Transverse colon (tissue), 4 donors: ENCODE measurements at places on chromosomes 5 and 9. TPM values are rescaled to one million over a fixed set of nuclear protein-coding genes. Genes with fewer than 3 reads are reported as not detected.
A peak's percentile ranks its signal among the peaks of the same experiment; 100 is the strongest.

GRCh38 chr5:109558364-109558763 is 131.4 kb upstream of the MAN2A1 start:
- no peaks in the 10 kb centered on the region for H3K36me3 ChIP-seq
- no peak overlapping the region for H3K4me3 ChIP-seq
- H3K27ac ChIP-seq: no peak overlapping the region

- peak; percentile 91 for DNase-seq
- H3K27me3 ChIP-seq: no peaks in the 10 kb centered on the region
- H3K36me3 ChIP-seq: no peaks in the 10 kb centered on the region
- H3K4me3 ChIP-seq: peak within 1 kb of the TSS; percentile 98
- H3K4me1 ChIP-seq: peaks cover 15% of the 10 kb centered on the region
- peak within 1 kb of the TSS; percentile 86 for H3K27ac ChIP-seq
These were observed at the start of gene B4GALT7 for GRCh38 chr5:177599731-177600507. Gene B4GALT7, plus strand, starts transcription at chr5:177600132. Its CDS starts 79 bp downstream, at chr5:177600211.

Gene TSSK1B
- total RNA-seq: not detected

DNA sequence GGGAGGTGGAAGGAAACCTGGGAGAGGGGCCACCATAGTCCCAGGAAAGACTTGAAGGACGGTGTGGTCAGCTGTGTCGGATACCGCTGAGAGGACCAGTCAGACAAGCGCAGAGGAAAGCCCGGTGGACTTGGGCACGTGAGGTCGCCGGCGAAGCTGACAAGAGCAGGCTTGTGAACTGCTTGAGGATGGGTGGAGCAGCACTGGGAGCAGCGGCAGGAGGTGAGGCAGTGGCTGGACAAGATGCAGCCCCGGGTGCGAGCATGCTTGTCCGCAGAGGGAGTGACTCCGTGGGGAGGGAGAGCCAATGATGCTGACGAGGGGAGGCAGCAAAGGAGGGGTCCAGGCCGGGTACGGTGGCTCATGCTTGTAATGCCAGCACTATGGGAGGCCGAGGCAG is 18.3 kb upstream of the CD74 start:
- H3K27me3 ChIP-seq: no peaks in the 10 kb centered on the region
- H3K4me1 ChIP-seq: no peaks in the 10 kb centered on the region
- no peaks in the 10 kb centered on the region for H3K36me3 ChIP-seq
- no peak for DNase-seq
- no peak overlapping the region for H3K4me3 ChIP-seq

- no peak overlapping the region for H3K27ac ChIP-seq
- DNase-seq: no peak
- H3K4me1 ChIP-seq: no peaks in the 10 kb centered on the region
- no peak overlapping the region for H3K4me3 ChIP-seq
These were observed 338.6 kb downstream of the EBF1 start for GRCh38 chr5:158761161-158761560.

Gene CYSRT1
- total RNA-seq: not detected

DNA sequence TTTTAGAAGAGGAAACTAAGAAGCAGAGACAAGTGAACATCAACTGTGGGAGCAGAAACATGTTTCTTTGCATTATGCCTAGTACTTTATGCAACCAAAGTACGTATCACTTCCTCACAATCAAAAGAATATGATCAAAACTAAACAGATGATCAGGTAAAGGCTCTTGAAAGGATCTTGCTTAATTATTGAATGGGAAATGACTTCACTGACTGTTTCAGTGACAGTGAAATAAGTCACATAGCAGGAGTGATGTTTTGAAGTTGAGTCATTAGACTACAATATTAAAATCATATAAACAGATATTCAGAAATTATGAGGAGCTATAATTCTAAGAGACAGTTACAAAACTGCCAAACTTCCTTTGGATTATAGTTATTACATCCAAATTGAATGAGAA is 527.3 kb downstream of the MTRR start:
- no peaks in the 10 kb centered on the region for H3K27me3 ChIP-seq
- DNase-seq: no peak
- H3K36me3 ChIP-seq: no peaks in the 10 kb centered on the region

Gene FSD1L
- 16.8 TPM for total RNA-seq

Gene RASEF
- 69.9 TPM for total RNA-seq

DNA sequence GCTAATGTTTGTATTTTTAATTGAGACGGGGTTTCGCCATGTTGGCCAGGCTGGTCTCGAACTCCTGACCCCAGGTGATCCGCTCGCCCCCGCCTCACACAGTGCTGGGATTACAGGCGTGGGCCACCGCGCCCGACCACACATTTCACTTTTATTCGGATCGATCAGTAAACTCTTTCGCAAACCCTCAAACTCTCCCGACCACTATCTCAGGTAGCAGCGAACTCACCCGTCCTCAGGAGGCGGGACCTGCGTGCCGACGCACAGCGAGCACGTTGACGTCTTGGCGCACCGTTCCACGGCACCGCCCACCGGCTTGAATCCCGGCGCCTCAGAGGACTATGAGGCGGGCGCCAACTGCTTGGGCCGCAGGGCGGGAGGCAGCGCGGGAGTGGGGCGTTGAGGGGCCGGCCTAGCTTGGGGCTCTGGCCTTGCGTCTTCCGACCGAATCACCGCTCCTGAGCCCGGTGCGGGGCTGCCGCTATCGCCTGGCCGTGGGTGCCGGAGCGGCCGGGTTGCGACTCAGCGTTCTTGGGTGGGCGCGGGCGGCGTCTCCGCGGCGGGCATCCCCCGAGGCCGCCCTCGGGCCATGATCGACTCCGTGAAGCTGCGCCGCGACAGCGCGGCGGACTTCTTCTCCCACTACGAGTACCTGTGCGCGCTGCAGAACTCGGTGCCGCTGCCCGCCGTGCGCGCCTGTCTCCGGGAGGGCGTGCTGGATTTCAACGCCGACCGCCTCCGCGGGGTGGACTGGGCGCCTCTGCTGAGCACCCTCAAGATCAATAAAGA is at the start of gene CEP78:
TSS of gene CEP78 (plus strand) at position 314 of the 789 bp plus-strand sequence. CDS start at position 590, 276 bp downstream.
- H3K27me3 ChIP-seq: no peaks in the 10 kb centered on the region
- peak within 1 kb of the TSS; percentile 87 for H3K4me3 ChIP-seq
- peak within 1 kb of the TSS; percentile 87 for H3K27ac ChIP-seq

Gene LCNL1
- total RNA-seq: not detected

Gene C8G
- not detected for total RNA-seq

DNA sequence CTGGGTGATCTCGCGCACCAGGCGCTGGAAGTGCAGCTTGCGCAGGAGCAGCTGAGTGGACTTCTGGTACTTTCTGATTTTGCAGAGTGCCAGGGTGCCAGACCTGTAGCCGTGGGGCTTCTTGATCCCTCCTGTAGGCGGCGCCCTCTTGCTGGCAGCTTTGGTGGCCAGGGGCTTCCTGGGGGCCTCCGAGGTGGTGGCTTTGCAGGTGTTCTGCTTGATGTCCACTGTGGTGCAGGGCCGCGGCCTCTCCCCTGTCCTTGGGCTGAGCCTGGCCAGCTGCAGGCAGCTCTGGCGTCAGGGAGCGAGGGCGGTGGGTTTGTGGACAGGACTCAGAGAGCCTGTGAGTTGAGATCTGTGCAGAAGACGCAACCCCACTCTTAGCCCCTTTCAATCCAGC is 36.1 kb downstream of the TAF11L14 start:
- no peaks in the 10 kb centered on the region for H3K27me3 ChIP-seq
- no peak for DNase-seq
- H3K36me3 ChIP-seq: no peaks in the 10 kb centered on the region
- H3K4me3 ChIP-seq: no peak overlapping the region
- H3K27ac ChIP-seq: no peak overlapping the region

Gene C9orf43
- total RNA-seq: 0.75 TPM

DNA sequence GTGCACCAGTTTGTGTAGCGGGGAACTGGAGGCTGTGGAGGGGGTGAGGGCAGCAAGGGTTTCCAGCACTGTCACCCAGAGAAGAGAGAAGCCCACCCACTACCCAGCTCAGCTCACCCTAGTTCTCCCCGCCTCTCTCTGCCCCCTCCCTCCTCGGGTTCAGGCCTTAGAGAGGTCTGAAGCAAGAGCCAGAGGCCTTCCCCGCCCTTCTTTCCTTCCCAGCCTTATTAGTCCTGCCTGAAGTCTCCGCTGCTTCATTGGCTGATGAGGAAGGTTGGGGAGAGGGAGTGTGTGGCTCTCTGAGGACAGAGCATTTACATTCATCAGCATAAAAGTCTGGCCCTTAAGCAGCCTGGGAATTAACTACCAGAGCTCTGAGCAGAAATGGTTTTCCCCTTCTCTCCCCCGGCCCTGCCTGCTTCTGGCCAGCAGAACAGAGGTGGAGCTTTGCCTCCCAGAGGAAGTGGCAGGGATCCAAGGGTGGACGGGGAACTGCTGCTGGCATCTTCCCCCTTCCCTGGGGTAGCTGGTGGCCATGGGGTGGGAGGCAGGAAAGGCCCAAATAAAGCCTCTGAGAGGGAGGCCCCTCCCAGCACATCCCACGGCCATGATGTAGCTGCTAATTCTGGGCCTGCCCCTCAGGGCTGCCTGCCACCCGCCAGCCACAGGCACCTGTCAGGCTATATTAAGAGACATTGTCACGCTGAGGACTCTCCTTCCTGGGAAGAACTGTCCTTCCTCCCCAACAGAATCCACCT is 4.1 kb downstream of the DNAJB5 start:
- no peaks in the 10 kb centered on the region for H3K27me3 ChIP-seq
- peak overlapping the region; percentile 94 for H3K27ac ChIP-seq

DNA sequence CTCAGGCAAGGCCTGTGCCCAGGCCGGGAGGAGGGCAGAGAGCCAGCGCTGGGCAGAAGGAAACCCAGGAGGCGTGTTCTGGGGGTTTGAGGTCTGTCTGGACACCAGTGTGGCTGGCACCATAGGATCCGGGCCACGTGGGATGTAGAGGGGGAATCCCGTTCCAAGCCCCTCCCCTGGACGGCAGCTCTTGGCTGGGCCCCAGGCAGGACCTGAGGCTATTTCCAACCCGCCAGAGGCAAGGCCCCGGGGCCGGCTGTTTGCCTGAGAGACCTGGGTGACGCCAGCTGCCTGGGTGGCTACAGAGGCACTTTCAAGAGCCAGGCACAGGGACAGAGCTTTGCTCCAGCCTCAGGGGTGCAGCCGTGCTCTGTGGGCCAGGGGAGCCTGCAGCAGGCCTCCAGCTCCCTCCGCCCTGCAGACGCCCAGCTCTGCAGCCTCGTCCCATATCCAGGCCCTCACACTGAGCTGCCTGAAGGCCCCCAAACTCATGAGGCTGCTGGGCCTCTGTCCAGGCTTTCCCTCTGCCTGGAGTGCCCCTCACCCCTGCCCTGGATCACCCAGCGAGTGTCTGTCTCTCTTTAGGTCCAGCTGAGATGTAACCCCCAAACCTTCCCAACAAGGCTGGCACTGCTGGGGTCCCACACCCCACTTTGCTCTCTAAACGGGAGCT is 56.6 kb upstream of the EGFL7 start:
- no peaks in the 10 kb centered on the region for H3K36me3 ChIP-seq
- DNase-seq: no peak
- peak overlapping the region; percentile 80 for H3K27ac ChIP-seq
- peaks cover 65% of the 10 kb centered on the region for H3K4me1 ChIP-seq
- H3K27me3 ChIP-seq: no peaks in the 10 kb centered on the region

- H3K27ac ChIP-seq: no peak overlapping the region
- DNase-seq: no peak
These were observed 78.2 kb downstream of the CYFIP2 start for GRCh38 chr5:157343842-157344790.

GRCh38 chr5:128144491-128144890 is 60.9 kb downstream of the SLC12A2 start:
- no peaks in the 10 kb centered on the region for H3K4me1 ChIP-seq
- H3K4me3 ChIP-seq: no peak overlapping the region
- no peaks in the 10 kb centered on the region for H3K36me3 ChIP-seq
- no peaks in the 10 kb centered on the region for H3K27me3 ChIP-seq
- no peak overlapping the region for H3K27ac ChIP-seq

DNA sequence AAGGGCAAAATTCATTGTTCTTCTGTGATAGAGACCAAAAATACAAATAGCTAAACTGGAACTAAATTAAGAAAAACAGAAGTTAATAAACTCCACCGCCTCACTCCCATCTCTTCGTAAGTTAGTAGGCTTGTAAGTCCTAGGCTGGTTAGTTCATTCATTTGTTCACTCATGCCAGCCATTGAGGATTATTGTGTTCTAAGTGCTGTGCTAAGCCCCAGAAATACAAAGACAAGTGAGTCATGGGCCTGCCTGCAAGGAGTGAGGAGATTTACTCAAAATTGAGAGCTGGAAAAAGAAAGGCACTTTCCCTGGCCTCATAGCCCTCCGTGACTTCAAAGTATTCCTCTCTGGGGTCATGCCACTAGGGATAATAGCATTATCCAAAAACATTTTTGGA is 8.5 kb downstream of the DOCK8 start:
- DNase-seq: no peak
- H3K4me3 ChIP-seq: no peak overlapping the region
- H3K27me3 ChIP-seq: no peaks in the 10 kb centered on the region
- no peaks in the 10 kb centered on the region for H3K4me1 ChIP-seq

DNA sequence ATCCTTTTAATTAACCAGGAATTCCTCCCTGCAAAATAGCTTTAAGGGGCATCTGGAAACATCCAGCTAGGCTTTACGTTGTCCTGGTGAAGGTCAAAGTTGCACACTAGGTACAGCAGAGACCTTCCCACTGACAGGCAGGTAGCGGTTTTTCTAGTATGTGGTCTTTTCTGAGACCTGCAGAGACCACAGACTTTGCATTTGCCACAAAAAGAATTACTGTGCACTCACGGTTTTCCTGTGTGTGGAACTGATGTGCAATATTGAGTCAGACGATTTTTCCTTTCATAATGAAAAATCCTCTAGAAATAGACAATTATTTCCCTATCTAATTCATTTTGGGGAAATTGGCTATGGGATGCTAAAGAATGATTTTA is 417.0 kb upstream of the ADAMTSL1 start:
- no peak overlapping the region for H3K4me3 ChIP-seq
- peaks cover 37% of the 10 kb centered on the region for H3K4me1 ChIP-seq
- no peaks in the 10 kb centered on the region for H3K27me3 ChIP-seq
- H3K27ac ChIP-seq: no peak overlapping the region

- H3K4me1 ChIP-seq: no peaks in the 10 kb centered on the region
- no peaks in the 10 kb centered on the region for H3K36me3 ChIP-seq
- DNase-seq: no peak
- no peaks in the 10 kb centered on the region for H3K27me3 ChIP-seq
- H3K27ac ChIP-seq: no peak overlapping the region
These were observed 69.7 kb downstream of the FOCAD start for GRCh38 chr9:20753761-20754160.

Gene TMC1
- 0.32 TPM for total RNA-seq
